ENCODE measurements at places on chromosomes 4 and X.

DNA sequence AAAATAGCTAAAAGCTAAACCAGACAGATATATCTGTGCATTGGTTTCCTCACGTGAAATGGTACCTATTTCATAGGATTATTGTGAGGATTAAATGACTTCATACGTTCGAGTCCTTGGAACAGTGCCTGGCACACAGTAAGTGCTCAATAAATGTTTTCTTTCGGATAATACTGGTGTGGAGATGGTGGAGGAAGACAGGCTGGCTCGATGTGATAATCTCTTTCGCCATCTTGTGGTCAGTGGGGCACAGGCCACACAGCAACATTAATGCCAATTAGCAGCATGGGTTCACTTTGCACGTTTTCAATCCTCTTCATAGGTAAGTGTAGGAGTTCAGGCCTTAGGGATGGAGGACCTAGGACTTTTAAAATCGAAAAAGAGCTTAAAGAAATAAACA, 9.3 kb downstream of the PAGE4 start:
- peak; percentile 2 for DNase-seq

GRCh38 chrX:133544115-133544514, 128.8 kb upstream of the GPC4 start:
- DNase-seq: peak; percentile 65

DNA sequence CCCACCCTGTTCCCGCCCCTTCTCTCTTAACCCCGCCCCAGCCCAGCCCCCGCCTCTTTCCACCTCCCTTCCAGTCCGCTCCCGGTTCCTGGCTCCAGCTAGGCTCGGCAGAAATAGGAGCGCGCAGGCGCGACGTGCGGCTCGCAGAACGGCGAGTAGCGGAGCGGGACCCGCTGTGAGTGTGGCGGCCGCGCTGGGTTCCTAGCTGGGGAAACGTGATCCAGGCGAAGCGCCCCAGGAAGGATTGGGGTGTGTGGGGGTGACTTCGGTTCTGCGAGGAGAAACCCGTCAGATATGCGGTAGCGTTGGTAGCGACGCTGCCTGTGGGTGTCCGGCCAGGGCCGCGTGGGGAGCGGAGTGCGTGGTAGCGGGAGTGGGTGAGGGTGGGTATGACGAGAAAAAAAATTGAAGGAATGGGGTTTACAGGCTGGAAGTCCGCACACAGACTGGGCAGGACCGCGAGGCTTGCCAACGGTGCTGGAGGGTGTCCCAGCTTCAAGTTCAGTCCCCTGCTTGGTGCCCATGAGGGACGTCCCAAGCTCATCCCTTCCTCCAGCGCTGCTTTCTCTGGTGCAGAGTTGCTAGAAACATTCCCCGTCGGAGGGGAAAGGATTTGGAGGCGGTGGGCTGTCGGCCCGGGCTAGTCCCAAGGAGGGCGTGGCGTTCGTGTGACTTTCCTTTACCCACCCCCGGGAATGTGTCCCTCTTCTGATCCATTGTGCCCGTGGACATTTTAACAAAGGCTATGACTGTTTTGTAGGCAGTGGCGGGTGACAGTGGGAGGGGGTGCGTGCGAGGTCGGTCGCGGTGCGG, at the start of gene PRRG1:
TSS of gene PRRG1 (plus strand) at position 144 of the 813 bp plus-strand sequence. CDS start 56,886 bp downstream, outside the sequence.
- DNase-seq: peak; percentile 67

DNA sequence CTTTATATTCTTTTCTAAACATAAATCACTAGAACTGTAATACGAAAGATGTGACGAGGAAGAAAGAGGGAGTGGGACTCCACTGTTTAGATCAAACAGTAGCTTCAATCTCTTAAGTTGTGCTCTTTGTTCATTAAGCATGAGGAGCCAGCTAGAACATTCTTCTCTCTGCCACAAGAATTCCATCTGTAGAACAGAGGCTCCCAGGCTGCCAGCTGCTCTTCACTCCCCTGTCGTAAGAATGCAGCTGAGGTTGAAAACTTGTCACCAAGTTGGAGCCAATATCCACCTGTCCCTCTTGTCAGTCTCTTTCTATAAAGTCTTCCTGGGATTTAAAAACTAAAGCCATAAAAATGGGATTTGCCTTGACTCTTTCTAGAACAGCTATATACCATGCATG, 65.0 kb upstream of the SEC24B start:
- DNase-seq: peak; percentile 39

DNA sequence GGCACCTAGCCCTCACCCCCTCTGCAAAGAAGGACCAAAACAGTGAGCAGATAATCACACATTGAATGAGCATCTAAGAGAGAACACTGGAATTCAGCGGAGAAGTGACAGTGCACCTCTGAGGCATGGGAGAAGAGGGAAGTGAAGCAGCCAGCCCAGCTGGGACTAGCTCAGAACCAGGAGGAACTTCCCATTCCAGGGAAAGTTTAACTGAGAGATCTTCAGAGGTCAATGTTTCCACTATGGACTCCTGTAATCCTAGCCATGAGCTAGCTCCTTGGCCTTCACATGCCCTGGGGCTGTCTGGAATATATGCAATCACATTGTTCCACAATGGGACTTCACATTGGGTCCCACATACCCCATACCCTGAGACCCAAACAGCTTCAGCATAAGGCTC, 24.4 kb downstream of the TLR6 start:
- no peak for DNase-seq

GRCh38 chr4:53450773-53451172, 73.3 kb downstream of the FIP1L1 start:
- peak; percentile 10 for DNase-seq

DNA sequence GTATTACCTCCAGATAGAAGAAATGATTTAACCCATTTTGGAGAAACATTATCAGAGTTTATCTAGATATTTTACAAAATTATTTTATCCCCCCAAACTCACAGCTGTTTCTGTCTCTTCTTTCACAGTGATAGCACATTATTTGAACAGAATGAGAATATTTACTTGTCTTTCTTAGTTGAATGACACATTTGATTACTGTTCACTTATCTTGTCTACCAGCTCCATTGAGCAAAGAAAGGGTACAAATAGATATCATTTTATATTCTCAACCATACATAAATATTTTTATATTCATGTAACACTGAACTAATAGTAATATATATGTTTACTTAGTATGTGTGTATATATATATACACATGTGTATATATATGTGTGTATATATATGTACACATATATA, 364.2 kb downstream of the GALNTL6 start:
- no peak for DNase-seq

DNA sequence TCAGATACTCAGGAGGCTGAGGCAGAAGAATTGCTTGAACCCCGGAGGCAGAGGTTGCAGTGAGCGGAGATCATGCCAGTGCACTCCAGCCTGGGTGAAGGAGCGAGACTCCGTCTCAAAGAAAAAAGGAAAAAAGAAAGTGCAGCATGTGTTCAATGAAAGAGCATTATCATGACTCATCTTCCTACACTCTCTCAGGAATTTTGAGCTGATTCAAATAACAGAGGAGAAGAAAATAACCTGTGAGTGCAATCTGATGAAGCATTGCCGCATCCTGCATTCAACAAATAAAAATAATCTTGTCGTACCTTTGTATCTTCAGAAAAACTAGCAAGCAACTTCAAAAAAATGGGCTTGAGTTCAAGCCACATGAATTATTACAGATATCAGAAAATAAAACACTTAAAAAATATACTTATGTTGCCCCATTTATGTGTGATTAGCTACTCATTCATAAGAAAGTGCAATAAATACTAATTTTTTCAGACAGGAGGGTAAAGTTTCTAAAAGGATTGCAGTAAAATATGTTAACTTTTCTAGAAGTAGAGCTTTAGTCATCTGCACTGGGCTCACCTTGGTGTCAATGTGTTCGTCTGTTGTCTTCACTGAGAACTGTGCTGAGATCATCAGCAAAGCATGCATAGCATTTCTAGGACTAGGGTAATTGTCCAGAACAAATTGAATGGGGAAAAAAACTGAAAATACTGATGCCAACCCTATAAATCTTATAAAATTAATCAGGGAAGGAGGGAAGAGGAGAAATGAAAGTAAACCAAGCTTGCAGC, 90.4 kb upstream of the VCX3B start:
- DNase-seq: peak; percentile 78

DNA sequence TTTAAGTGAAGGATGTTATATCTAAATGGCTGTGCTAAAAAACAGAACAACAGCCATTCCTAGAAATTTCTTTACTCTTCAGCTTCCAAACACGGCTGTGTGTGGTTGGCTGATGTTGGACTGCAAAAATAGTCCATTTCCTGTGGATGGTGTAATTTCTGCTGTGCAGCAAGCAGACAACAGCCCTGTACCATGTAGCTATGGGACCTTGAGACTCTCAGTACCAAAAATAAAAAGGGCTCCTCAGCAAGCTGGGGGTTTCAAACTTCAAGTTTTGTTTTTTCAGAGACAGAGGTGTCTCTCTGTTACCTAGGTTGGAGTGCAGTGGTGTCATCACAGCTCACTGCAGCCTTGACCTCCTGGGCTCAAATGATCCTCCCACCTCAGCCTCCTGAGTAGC, 18.1 kb downstream of the CD40LG start:
- DNase-seq: no peak

DNA sequence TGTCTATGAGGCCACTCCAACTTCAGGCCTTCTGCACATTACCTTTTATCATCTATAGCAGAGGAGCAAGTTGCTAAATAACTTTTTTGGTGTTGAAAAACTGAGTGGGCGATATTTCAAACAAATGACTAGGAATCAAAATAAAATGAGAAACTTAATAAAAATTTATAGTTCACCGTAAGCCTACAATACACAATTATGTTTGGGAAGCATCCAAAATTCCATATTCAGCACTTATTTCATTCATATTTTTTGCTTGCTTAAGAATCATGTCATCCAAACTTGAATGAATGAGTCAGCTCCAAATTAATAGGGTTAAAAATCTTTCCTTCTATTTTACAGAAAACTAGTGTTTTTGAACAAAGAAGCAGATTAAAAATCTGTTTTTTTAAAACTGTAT, 119.1 kb downstream of the SH3RF1 start:
- peak; percentile 62 for DNase-seq

DNA sequence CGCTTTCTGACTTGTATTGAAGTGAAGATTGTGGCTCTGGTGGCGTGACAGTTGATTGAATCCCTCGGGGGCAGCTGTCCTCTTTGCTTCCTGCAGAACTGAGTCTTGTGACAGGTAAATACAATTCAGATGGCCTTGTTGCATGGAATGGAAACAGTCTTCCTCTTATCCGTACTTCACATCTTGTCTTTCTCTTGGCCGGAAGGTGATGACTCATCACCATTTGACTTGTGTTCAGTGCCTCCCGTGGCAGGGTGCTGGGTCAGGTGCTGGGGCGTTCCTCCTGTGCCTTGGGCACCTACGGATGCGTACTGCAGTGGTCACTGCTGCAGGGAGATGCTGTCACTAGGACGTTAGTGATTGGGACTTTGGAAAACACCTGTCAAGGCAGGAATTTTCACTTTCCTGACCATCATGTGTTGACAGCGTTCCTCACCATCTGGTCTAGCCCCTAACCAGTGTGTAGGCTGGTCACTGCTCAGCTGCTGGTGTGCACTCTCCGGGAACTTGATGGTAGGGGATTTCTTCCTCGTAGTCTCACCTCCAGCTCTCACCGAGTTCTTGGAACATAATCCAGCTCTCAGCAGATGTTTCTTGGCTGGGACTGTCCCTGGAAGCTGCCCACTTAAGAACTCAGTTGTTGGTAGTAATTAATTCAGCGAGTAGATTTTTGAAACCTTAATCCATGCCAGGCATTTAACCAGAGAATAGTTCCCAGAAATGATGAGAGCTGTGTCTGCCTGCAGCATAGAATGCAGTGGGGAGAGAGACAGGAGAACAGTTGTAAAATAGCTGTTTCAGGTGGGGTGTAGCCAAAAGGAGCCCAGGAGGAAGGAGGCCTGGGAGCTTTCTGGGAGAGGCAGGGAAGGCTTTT, 7.2 kb downstream of the TBC1D14 start:
- peak; percentile 36 for DNase-seq

All from astrocyte (in vitro differentiated cells and primary cell).